SJCRH30 (cell line): ENCODE measurements at places on chromosomes 3 and 15. TPM values are rescaled to one million over a fixed set of nuclear protein-coding genes. Genes with fewer than 3 reads are reported as not detected.
A peak's percentile ranks its signal among the peaks of the same experiment; 100 is the strongest.

DNA sequence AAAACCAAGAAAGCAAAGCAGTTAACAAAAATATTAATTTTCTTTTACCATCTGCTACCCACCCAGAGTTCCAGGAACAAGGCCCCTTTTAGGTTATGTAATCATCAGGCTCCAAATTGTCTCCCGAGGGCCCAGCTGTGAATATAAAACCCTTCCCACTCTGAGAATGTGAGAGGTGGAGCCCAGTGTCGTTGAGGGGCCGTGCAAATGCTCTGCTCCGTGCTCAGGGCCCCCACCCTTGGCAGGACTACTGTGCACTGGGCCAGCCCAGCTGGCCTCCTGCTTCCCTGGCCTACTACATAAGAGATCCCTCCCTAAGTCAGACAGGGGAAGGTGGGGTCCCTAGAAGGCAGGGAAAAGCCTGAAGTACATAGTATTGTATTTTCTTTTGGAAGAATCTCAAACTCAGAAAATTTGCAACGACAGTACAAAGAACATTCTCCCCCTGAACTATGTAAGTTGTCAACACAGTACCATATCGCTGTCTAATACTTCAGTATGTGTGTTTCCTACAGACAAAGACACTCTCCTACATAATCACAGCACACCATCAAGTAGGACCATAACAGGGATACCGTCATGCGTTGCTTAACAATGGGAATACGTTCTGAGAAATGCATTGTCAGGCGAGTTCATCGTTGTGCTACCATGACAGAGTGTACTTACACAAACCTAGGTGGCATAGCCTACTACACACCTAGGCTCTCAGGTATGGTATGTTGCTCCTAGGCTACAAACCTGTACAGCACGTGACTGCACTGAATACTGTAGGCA, 4.4 kb upstream of the CLEC3B start:
- DNase-seq = peak; percentile 4

DNA sequence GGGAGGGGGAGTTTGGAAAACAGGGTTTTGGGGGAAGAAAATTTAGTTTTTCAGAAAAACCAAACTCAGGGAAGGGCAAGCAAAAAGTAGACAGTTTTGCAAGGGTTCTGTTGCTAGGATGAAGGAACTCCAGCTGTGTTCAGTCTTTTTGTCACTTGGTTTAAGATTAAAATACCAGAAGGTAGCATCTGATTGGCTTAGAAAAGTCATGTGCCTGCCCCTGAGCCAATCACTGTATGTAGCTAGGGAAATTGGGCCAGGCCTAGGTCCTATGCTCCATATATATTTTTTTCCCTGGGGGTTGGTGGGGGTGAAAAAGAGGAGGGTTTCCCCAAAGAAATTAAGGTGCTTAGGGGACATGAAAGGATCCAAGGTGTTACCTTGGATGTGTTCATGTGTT, 24.3 kb downstream of the CLDN11 start:
- DNase-seq = no peak

DNA sequence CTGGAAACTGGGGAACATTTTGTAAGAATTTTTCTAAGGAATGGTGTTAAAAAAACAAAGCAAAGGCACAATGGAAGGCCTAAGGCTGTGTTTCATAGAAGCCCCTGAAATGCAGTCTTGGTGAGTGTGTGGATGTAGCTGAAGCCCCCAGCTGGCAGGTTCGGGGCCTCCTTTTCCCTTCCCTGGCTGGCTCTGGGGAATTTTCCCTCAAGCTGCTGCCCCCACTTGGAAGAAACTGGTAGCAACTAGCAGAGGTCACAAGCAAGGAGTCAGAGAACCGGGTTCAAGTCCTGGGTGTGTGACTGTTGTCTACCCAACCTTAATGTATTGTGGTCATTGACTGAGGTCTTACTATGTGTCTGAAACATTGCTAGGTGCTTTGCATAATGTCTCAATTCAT, 85.3 kb upstream of the MYZAP start:
- no peak for DNase-seq

GRCh38 chr3:16303037-16303575, 38.1 kb downstream of the OXNAD1 start:
- DNase-seq = no peak

GRCh38 chr3:99846477-99847160, 29.0 kb downstream of the CMSS1 start:
- DNase-seq = no peak

TRAIP gene
- 14.5 and 15.6 TPM in 2 replicates for total RNA-seq
